ENCODE measurements at places on chromosomes 1 and 21.

DNA sequence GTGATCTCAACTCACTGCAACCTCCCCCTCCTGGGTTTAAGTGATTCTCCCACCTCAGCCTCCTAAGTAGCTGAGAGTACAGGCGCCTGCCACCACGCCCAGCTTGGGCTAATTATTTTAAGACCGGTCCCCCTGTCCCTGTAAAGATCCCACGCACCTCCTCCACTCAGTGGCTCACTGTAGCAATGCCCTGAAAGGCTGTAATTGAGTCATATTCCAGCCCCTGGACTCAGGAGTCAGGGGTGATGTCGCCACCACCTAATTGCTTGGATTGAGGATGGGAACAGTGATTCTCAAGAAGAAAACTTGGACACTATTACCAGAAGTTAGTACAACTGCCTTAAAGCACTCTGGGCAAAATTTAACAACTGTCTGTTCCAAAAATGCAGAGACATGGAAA is 3.1 kb upstream of the EDARADD start:
- DNase-seq, result no peak

DNA sequence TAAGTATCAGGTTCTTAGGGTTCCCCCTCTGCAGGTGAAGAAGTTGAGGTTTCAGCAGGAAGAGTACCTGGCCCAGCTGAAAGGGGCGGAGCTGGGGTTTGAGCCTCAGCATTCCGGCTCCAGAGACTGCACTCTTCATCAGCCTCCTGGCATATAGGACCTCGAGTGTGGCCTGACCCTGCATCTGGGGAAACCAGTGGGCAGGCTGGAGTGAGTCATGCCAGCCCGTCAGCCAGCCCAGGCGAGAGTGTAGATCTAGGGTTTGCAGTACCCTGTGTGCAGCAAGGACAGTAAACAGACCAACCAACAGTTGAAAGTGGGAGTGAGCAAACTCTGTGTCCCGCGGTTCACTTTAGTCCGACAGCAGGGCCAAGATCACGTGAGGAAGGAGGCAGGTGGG is 14.1 kb downstream of the MFSD2A start:
- no peak for DNase-seq

DNA sequence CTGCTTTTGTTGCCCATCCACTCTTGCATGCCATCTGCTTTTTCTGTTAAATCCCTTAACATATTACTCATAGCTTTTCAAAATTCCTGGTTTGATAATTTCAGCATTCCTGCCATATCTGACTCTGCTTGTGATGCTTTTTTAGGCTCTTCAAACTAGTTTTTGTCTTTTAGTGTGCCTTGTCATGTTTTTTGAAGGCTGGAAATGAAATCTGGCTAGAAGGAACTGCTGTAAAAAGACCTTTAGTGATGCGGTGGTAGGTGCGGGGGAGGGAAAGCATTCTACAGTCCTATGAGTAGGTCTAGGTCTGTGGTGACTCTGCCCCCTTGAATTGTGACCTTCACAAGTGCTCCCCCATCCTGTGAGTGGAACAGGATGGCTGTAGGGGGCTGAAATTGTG is 15.0 kb upstream of the S100B start:
- no peak for DNase-seq

- DNase-seq, result no peak
These were observed 60.5 kb downstream of the RPS6KC1 start for GRCh38 chr1:213111502-213111901.

GRCh38 chr1:186648613-186649012 is 31.6 kb downstream of the PTGS2 start:
- no peak for DNase-seq

Measured in smooth muscle cell of the brain vasculature (primary cell).